Sigmoid colon (tissue), 7 donors: ENCODE measurements at places on chromosomes 16 and 17. TPM values are rescaled to one million over a fixed set of nuclear protein-coding genes. Genes with fewer than 3 reads are reported as not detected.
A peak's percentile ranks its signal among the peaks of the same experiment; 100 is the strongest.

The ADAD2 gene
- not detected for total RNA-seq

DNA sequence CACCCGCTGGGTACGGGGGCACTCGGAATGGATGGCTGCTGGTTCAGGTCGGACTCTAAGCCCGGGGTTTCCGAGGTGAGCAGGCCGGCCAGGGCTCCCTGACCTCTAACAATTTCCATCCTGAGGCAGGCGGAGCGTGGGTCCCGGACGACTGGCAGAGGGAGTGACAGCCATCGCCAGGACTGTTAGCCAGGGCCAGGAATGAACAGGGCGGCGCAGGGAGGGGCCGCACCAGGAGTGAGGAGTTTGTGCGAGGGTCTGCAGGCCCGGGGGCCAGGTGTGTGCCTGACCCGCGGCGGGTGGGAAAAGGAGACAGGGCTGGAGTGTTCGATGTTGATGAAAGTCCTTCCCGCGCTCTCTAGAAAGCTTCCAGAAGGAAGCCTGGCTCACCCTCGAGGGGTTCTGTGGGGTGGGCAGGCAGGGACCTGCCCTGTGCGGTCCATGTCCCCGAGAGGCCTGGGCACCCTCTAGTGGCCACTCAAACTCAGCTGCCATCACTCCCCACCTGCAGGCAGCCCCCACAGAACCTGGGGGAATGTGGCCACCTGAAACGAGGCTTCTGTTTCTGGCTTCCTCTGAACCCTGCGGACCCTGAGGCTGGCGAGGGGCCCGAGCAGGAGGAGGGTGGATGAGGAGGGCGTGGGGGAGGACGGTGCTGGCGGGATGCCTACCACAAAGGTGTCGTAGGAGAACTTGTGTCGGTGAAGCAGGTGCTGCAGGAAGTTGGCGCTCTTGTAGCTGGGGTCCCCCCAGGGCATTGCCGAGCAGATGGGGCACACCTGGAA lies 8.2 kb downstream of the RNF166 start:
- no peaks in the 10 kb centered on the region for H3K27me3 ChIP-seq
- no peak overlapping the region for H3K27ac ChIP-seq
- H3K4me1 ChIP-seq: no peaks in the 10 kb centered on the region

The FOXJ1 gene
- total RNA-seq: not detected

The TNFRSF13B gene
- total RNA-seq: not detected

The MYH8 gene
- not detected for total RNA-seq

The RUNDC3A gene
- 1.2 TPM for total RNA-seq

GRCh38 chr17:62008294-62008693 lies 56.8 kb downstream of the MED13 start:
- no peak overlapping the region for H3K27ac ChIP-seq
- no peaks in the 10 kb centered on the region for H3K4me1 ChIP-seq
- DNase-seq: no peak
- no peak overlapping the region for H3K4me3 ChIP-seq
- peaks cover 54% of the 10 kb centered on the region for H3K36me3 ChIP-seq
- H3K27me3 ChIP-seq: no peaks in the 10 kb centered on the region

- H3K4me1 ChIP-seq: no peaks in the 10 kb centered on the region
- no peaks in the 10 kb centered on the region for H3K27me3 ChIP-seq
- no peak overlapping the region for H3K27ac ChIP-seq
Observed at GRCh38 chr16:50928065-50928464, 186.2 kb downstream of the CYLD start.

GRCh38 chr17:11742886-11743285 lies 144.6 kb downstream of the DNAH9 start:
- H3K27me3 ChIP-seq: no peaks in the 10 kb centered on the region
- H3K4me3 ChIP-seq: no peak overlapping the region
- no peak overlapping the region for H3K27ac ChIP-seq
- H3K36me3 ChIP-seq: no peaks in the 10 kb centered on the region
- DNase-seq: no peak
- H3K4me1 ChIP-seq: no peaks in the 10 kb centered on the region

The SMPD3 gene
- total RNA-seq: 2.8 TPM

GRCh38 chr16:66427871-66428681 lies 981 bp downstream of the BEAN1 start:
- no peak overlapping the region for H3K27ac ChIP-seq
- H3K36me3 ChIP-seq: no peaks in the 10 kb centered on the region
- no peak for DNase-seq
- peaks cover 47% of the 10 kb centered on the region for H3K27me3 ChIP-seq
- peak overlapping the region; percentile 38 for H3K4me3 ChIP-seq

DNA sequence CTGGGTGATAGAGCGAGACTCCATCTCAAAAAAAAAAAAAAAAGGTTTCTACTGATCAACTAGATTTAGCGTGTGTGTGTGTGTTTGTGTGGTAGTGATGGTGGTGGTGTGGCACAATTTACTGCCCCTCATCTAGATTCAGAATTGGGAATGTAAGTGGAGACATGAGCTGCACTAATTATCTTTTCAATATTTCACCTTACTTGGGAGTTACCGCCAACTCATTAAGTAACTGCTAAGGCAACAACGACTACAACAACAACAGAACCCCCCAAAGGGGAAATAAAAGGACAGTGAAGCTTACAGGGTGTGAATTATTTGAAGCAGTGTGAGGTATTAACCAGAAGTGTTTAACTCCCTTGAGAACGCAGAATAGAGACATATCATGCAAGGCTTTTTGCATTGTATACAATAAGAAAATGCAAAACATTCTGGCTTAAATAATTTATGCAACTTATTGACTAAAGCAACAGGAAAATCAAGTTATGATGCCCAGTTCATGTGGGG lies 180.5 kb downstream of the SHISA9 start:
- no peaks in the 10 kb centered on the region for H3K4me1 ChIP-seq
- no peak overlapping the region for H3K4me3 ChIP-seq
- H3K27me3 ChIP-seq: no peaks in the 10 kb centered on the region

The PRDM7 gene
- total RNA-seq: not detected

GRCh38 chr17:18966831-18967624 lies 15.1 kb downstream of the SLC5A10 start:
- H3K4me3 ChIP-seq: no peak overlapping the region
- H3K4me1 ChIP-seq: no peaks in the 10 kb centered on the region
- no peaks in the 10 kb centered on the region for H3K36me3 ChIP-seq
- no peak for DNase-seq
- no peak overlapping the region for H3K27ac ChIP-seq
